Hippocampal formation (tissue), 2 donors: ENCODE measurements at places on chromosomes 11 and 22.

DNA sequence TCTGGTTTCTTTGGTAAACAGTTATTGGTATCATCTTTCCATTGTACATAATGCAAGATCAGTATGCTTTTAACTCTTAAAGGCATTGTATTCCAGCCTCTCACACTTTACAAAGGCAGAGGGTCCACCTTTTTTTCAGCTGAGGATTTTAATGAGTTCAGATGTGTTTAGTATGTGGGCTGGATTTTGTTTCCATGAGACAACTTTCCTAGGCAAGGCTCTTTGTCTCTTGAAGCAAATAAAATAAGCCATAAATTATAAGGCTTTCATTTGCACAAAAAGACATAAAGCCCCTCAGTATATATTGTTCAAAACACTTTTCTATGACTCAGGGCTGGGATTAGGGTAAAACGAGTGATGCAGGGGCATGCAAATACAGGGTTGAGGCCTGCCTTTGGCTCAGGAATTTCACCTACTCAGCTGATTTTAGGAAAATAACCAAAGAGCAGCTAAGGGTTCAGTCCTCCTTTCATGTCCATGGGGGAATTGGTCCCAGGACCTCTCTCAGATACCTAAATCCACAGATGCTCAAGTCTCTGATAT lies 7.6 kb downstream of the MMP20 start:
- no peak for DNase-seq

DNA sequence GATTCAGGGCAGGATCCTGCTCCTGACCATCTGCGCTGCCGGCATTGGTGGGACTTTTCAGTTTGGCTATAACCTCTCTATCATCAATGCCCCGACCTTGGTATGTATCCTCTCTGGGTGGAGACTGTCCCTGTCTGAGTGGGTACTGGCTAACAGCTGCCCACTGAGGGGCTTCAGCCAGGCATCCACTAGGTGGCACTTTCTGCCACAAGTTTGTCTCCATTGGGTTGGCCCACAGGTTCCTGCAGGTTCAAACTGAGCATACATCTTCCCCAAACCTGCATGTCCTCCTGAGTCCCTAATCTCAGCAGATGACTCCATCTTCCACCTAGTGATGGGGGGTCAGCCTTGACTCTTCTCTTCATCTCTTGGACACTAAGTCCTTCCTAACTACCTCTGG lies 4.4 kb downstream of the SLC2A11 start:
- no peak for DNase-seq

- no peak for DNase-seq
Measured at GRCh38 chr22:26484360-26484706, 656 bp downstream of the SRRD start.

DNA sequence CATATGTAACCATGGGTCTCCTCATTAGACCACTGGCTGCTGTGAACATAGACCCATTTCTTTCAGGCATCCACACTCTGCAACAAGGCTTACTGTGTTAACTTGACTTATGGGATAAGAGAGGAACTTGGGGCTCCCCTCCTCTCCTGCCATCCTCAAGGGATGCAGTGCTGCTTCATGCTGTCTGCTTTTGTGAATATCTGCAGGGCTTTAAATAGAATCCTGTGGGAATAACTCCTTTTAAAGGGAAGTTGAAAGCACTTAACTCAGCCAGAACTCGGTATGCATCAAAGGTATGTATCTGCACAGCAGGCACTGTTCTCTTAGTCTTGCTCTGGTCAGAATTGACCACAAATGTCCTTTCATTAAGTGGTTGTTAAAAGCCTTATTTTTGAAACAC lies 222.5 kb upstream of the KIRREL3 start:
- no peak for DNase-seq

DNA sequence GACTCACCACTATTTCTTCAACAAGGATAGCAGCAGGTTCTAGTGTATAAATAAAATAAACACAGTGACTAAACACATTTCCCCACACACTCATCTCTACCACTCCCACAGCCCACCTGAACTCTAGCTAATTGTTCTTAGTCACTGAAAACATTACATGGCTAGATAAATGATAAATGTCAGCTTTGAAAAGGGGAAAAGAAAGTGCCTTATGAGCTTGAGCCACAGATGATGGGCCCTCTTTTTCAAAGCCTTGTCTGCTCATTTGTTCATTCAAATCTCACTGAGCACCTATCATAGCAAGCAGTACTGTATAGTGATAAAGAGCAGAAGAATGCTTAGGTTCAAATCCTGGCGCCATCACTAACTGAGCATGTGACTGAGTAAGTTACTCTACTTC lies 58.3 kb downstream of the SIK3 start:
- no peak for DNase-seq

DNA sequence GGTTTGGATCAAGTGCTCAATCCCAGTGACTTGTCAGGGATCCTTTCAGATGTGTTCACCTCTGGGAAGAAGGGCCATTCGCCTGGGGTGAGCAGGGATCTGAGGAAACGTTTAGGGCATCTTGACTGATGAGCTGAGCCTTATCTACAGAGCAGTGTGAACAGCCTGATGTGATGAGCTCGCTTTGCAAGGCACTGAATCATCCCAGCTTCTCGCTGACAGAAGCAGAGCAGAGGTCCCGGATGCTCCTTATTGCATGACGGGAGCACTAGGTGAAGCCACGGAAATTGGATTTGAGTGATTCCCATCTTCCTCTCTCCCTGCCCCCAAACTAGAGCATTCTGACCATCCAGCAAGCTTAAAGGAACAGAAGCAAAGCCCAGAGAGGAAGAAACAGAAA lies 46.5 kb downstream of the SEZ6L start:
- DNase-seq: no peak

- DNase-seq: no peak
Measured at GRCh38 chr22:37196539-37197450, 8.7 kb upstream of the C1QTNF6 start.

DNA sequence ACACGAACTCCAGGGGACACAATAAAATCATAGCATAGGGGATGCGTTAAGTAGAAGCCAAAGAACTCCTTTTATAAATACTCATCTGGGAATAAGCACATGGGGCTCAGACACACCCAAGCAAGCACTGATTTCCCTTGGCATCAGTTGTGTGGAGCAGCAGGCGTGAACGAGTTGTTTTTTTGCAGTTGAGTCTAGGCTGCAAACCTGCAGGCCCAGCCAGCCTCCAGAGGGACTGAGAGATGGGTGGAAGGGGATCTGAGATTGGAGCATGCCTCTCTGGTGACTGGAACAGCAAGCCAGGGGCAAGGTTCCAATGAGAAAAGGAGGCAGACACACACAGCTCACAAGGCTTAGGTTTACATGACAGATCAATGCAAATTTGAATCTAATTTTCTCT lies 27.4 kb upstream of the SEZ6L start:
- DNase-seq: no peak

- DNase-seq: no peak
Measured at GRCh38 chr11:404551-405264, 10.1 kb downstream of the SIGIRR start.

- DNase-seq: no peak
Measured at GRCh38 chr11:70456921-70457532, 58.7 kb downstream of the CTTN start.

- no peak for DNase-seq
Measured at GRCh38 chr11:32821517-32821916, 8.2 kb upstream of the PRRG4 start.

- no peak for DNase-seq
Measured at GRCh38 chr11:114909866-114910265, 231.5 kb downstream of the NXPE2 start.

GRCh38 chr11:46472662-46472994 lies 81.1 kb upstream of the CHRM4 start:
- no peak for DNase-seq
